Fibroblast of skin of left biceps (primary cell): ENCODE measurements at places on chromosomes 6 and 20.
A peak's percentile ranks its signal among the peaks of the same experiment; 100 is the strongest.

DNA sequence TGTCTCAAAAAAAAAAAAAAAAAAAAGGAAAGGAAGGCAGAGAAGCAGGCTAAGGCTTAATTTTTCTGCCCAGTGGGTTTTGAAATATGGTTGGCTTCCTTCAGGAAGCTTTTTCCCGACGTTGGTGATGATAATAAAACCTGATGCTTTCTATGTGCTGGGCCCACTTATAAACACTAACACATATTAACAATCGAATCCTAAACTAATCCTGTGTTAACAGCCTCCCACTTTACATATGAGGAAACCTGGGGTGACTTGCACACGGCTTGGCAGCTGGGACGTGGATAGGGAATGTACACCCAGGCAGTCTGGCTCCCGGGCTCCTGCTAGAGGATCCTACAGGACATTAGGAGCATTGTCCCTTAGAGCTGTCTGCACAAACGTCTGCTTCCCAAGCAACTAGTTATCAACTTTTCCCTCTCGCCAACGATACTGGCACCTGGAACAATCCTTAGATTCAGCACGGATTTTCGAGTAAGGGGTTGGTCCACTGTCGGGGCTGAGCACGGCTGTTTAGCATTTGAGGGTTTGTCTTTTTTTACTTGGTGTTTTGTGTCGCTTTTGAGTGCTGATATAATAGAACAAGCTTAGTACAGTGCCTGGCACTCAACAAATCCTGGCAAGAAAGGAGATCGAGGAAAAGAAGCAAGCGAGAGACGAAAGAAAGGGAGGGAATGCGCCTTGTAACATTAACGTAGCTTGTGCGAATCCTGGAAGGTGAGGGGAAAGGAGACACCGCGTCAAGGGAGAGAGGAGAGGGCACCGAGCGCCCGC is 622 bp upstream of the KIZ start:
- no peak for DNase-seq

- no peak for DNase-seq
Observed at GRCh38 chr20:37681384-37682112, 12.3 kb upstream of the CTNNBL1 start.

DNA sequence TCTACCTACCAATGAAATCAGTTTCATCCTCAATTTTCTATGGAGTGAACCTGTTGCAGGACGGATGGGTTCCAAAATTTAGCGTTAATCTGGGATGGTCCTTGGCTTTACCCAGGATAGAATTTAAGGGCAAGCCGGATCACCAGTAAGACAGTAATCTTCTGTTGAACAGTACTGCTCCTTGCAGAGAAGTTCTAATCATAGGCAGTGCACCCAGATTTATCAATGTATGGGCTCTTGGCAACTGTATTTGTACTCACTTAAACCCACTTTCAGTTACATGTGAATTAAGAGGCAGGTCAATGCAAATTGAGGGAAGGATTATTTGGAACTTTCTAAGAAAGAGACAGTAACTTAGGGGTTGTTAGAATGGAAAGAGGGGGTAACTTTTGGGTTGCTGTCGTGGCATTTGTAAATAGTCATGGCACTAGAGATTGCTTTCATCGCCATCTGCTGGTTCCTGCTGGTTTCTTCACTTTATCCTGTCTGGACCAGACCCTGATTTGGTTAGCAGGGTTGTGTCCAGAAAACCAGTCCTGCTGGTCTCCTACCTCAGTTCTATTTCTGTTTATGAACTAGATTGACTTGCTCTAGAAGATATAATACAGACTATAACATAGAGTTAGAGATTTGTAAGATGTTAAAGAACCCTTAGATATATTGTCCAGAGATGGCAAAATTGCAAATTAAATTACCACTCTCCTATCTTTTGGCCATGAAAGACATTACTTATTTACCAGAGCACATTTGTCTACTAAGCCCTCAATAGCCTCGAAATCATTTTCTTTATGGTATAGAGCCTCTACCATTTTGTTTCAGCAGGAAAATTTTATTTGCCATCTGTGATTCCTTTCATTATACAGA is 646.3 kb downstream of the UTRN start:
- no peak for DNase-seq

DNA sequence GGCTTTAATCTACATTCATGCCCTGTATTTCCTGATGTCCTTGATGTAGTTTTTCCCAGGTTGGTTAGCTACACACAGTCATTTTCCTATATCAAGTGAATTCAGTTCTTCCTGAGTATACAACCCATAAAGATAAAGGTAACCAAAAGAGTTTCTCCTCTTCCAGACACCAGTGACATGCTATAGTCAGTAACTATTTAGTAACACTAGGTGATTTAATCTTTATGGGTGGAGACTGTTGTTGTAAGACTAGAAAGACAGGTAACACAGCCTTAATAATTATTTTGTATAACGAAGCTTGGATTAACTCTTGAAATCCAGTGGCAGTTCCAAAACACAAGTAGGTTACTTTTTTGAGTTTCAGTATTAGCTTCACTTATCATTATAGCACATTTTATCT is 17.6 kb downstream of the MCUR1 start:
- no peak for DNase-seq

DNA sequence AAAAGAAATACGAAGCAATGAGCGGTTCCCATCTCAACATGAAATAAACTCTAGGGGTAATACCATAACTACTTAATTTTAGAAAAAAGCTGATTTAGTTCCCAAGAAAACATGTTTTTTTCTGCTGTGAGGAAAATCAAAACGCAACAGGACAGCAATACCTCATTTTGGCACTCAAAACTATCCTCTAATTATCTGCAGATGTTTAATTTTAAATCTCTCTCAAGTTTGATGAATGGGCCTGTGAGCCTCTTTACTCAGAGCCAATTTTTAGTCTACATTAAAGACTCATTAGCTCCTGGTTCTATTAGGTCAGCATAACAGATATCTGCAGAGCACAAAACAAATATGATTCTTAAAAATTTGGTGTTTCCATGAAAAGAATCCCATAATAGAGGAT is 28.1 kb downstream of the RNF24 start:
- DNase-seq = peak; percentile 28

DNA sequence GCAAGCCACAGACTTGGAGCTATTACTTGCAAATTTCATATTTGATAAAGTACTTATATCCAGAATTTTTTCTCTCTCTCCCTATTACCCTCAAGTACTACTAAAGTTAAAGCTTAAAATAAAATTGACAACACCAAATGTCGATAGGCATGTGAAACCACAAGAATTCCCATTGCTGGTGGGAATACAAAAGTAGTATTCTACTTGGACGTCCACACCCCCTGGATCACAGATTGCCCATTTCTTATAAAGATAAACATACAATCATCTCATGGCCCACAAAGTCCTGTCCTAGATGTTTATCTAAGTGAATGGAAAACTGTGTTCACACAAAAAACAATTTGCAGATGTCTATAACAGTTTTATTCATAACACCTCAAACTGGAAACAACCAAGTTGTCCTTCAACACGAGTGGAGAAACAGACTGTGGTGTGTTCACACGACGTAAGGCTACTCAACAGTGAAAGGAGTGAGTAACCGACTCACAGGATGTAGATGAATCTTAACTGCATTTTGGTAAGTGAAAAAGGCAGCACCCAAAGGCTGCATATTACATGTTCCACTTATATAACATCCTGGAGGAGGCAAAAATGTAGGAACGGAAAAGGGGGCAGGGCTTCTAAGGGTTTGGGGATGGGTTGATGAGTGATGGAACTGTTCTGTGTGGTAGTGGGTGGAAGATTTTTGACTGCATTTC is 297.4 kb downstream of the THBS2 start:
- DNase-seq = no peak

GRCh38 chr20:3749689-3750531 is 17.4 kb downstream of the HSPA12B start:
- DNase-seq = no peak

GRCh38 chr6:121619013-121619412 is 183.6 kb downstream of the GJA1 start:
- no peak for DNase-seq

DNA sequence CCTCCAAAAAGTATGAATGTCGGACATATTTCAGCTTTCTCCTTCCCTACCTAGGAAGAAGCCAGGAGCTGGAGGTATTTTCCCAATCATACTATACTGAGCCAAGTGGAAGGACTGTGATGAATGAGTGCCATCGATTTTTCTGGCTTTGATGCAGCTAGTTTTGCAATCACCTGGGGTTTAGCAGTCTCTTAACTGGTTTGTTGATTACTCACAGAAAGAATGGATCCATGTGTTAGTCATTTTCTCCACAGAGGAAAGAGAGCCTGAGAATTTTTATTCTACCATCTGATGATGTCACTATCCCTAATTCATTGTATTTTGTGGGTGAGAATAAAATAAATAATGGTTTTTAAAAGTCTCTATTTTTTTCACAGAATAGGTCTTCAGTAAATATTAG is 282.9 kb upstream of the RNF217 start:
- peak; percentile 29 for DNase-seq

GRCh38 chr20:57393321-57394120 is 2.3 kb downstream of the RBM38 start:
- no peak for DNase-seq

GRCh38 chr20:25076201-25076600 is 5.7 kb downstream of the VSX1 start:
- no peak for DNase-seq

DNA sequence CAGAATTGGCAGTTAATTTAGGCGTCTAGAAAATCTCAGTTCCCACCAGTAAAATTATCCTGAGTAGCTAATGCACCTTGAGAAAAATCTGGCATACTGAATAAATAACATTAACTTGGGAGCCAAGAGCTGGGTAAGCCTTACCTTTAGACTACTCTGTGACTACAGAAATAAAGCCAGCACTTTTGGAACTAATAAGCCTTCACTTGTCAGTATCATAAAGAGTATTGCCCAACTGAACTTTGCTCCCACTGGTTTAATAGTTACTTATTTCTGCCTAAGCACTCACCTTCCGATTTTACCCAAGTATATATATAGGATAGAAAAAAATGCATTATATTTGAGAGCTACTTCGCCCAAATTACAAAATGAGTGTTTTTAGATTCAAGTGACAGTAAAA is 10.7 kb downstream of the FAM8A1 start:
- DNase-seq = no peak

DNA sequence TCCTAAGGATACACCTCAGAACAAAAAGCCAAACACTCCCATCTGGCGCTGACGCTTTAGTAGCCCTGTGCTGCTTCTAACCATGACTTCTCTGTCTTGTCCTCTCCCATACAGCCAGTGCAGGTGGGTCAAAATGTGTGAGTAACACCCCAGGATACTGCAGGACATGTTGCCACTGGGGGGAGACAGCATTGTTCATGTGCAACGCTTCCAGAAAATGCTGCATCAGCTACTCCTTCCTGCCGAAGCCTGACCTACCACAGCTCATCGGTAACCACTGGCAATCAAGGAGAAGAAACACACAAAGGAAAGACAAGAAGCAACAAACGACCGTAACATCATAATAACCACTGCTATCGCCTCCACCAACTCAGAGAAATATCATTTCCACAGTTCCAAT is 1.4 kb downstream of the DEFB132 start:
- no peak for DNase-seq

GRCh38 chr6:7201732-7202541 is 94.2 kb downstream of the RREB1 start:
- DNase-seq = no peak

- DNase-seq = peak; percentile 93
Observed at GRCh38 chr6:67630146-67630545, 1004.9 kb upstream of the ADGRB3 start.

DNA sequence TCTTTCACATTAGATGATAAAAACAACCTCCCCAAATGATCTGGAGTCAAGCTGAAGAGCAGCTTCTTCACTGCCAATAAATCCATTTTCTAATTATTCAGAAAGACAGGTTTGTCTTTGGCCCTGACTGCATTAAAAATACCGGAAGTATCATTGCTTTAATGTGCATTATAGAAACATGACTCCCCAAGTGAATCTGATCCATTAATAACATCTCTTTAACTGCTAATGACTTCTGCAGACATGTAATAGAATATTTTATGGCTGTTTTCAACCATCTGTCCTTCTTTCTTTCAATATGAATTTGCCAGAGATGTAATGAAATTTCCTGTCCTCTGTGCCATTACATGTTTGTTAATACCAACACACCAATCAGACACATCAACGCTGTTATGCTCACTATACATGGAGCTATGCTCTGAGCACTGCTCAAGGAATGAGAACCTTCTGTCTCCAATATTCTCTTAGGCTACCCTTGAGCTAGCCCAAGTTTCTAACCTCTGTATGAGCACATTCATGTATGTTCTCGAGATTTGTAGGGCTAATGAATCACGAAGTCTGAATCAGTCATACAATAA is 87.8 kb downstream of the LYRM4 start:
- DNase-seq = no peak

DNA sequence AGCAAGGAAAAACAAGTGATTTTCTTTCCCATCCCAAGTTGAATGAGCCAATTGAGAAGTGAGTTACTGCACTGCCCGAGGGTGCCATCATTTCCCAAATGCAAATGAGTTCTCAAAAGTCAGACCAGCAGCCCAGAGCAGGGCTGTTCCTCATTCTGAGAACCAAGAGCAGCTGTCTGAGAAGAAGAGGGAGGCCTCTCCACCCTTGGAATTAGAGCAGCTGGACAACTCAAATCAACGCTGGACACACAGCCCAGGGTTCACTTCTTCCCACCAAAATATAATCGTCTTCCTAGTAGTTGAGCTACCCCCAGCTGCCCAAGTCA is 4.6 kb upstream of the PREX1 start:
- no peak for DNase-seq

GRCh38 chr6:29899281-29899680 is 43.1 kb upstream of the HLA-A start:
- no peak for DNase-seq

DNA sequence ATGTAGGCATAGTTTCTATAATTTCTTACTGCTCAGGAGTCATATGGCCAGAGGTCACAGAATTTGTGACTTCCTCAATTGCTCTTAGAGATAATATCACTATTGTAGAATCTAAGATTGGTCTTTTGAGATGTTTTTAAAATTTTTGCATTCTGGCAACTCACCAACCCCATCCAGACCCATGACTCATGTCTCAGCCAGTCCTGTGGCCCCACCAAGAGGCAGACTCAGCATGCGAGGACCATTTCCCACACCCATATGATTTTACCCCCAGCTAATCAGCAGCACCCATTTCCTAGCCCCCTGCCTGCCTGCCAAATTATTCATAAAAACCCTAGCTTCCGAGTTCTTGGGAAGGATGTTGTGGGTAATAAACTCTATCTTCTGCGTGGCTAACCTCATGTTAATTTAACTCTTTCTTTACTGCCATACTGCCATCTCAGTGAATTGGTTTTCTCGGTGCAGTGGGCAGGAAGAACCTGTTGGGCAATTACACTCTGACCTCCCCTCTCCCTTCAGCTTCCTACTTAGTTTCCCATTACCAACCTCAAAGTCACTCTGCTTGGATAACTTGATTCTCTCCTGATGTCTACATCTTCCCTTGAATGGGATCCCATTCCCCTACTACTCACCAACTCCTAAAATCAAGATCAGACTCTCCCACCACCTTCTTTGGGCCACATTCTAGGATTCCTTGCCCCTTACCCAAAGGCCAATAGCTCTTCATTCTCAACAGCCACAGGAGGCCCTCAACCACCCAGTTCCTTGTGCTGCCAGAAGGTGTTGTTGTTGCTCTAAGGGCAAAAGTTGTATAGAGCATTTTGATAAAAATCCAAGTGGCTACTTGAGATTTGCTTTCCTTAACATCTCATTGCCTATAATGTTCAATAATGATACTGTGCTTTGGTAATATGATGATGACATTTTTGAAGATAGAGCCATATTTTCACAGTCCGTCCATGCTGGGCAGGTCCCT is 16.2 kb upstream of the IYD start:
- DNase-seq = peak; percentile 57
